Small intestine (tissue), 16 donors: ENCODE measurements at places on chromosomes 3 and 15.

- DNase-seq: no peak
These were observed 2.2 kb downstream of the MINAR1 start for GRCh38 chr15:79434361-79434760.

DNA sequence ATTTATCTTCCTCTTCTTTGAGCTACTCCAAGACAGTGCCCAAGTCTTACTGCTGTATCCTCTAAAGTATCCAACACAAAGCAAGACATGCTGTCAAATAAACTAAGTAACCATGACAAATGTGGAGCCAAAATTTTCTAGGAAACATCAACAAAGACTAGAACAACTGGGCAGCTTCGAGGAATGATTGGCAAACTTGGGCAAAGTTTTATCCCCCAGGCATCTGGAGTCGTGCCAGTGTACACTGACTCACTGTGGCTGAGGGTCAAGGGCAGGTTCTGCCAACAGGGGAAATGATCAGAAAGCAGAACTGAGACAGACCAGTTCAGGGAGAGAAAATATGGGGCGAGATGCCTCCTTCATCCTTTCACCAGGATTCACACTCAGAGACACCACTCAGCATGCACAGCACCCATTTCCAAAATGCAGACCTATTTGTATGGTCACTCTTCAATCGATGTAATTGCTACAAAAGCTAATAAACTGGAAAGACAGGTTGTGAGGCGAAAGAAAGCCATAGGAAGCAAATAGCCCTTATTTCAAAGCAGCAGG lies 65.8 kb downstream of the MB21D2 start:
- peak; percentile 57 for DNase-seq

DNA sequence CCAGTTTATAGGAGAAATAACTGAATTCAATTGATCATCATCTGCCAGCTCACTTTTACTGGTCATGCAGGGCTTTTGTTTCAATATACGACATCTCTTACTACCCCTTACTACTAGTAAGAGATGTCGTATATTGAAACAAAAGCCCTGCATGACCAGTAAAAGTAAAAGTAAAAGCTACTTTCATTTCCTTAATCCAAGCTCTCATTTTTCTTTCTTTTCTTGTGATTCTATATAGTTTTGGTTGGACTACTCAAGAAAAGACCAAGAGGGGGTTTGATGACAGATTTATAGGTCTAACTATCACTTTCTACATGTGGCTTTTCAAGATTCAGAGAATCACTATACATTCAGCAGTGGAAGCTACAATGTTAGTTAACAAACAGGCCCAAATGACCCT lies 1237.3 kb downstream of the ROBO2 start:
- no peak for DNase-seq

- no peak for DNase-seq
These were observed 175.5 kb downstream of the NECTIN3 start for GRCh38 chr3:111246967-111247760.

- DNase-seq: no peak
These were observed 19.8 kb upstream of the FAM107A start for GRCh38 chr3:58596834-58597518.
